NCI-H510A treated with DMSO at 0.1 percent for 48 hours (cell line): ENCODE measurements at places on chromosomes 2 and 18.
A peak's percentile ranks its signal among the peaks of the same experiment; 100 is the strongest.

DNA sequence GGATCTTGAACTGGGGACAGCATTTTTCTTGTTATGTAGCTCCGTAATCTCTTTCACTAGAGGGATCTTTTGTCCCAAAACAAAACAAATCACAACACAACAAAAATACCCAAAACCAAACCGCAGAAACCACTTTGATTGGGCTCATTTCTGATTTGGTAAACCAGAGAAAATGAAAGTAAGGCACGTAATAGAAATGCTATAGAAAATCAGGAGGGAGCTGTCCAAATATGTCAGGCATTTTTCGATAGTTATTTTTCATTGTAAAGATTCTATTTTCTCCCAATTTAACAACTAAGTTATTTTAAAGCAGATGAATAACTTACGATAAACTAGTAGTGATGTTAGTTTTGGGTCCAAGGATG is 406.5 kb downstream of the XIRP2 start:
- no peak for DNase-seq

DNA sequence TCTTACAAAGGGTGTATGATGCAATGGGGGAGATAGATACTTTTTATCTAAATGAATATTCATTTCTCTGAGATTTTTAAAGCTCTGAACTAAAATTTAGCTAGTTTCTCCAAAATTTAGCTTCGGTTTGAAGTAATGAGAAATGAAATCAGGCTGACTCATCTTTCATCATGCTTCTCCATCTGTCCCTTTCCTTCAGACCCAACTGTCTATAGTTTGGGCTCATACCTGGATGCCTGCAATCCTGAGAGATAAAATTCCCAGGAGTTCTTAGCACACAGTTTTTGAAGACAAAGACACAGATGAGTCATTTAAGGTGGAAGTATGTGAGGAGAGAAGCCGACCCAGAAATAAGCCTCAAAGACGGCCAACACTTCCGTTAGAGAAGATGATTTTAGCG is 336.4 kb upstream of the CDH20 start:
- DNase-seq = no peak

- no peak for DNase-seq
Measured at GRCh38 chr18:47611649-47612048, 318.8 kb downstream of the SMAD2 start.

GRCh38 chr2:42930025-42930581 is 137.7 kb upstream of the HAAO start:
- no peak for DNase-seq

GRCh38 chr2:133338224-133338623 is 230.0 kb downstream of the NCKAP5 start:
- DNase-seq = no peak

DNA sequence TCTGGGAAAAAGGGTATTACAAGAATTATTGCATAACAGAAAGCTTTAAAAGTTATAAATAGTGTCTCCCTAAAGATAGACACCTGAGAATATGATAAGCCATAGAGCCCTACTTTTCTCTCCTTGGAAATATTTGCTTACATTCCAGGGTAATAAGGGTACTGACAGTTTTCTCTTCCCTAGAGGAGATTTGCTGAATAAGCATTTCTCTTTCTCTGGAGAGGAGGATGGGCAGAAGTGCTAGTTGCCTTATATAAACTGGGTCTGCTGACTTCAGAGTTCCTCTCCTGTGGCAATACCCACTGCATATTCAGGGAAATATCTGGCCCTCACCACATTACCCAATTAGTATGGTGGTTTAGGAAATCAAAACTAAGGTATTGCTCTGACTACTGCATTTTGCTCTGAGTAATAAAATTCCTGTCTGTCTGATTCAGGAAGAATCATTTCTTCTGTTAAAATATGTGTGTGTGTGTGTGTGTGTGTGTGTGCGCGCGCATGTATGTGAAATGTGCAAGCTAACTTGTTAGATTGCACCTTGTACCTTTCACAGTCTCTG is 1391.3 kb downstream of the DSC3 start:
- DNase-seq = no peak

DNA sequence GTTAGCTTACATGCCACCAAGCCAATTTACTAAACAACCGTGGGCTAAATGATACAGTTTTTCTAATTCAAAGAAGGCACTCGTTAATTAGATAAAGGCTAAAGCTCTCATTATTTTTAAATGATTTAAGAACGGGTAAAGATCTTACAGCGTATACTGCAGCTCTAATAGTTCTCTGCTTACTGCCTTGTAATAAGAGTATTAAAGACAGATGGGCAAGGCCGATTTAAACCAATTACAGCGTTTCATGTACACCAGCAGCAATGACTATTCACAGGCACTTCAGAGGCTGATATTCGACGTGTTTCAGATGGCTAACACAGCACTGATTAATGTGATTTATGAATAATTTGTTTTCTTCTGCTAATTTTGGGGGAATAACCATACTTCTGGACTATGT is 259.3 kb downstream of the ZNF407 start:
- no peak for DNase-seq

DNA sequence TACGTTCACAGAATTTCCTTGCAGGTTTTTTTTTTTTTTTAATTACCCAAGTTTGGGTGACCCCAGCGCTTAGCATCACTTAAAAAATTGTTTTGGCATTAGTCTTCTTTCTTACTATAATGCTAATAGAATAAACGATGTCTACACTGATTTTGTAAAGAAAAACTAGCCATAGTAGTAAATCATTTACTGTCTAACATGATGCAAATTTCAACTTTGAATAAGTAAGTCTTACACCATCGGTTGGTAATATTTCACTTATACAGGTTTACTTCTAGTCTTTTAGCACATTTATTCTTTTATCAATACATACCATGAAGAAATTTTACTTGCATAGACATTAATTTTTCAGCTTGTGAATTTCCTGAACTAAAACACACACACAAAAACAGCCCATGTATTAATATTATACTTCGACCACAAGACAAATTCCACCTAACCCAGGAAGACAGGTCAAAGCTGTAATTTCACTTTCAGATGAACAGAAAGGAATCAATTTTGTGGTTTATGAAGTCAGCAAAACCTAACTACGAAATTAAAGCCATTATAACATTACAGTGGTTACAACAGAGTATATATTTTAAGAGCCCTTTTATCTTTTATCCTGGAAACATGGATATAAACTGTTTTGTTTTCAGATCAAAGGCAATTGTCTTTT is 1.9 kb downstream of the YES1 start:
- no peak for DNase-seq

GRCh38 chr2:60958361-60958760 is 59.2 kb upstream of the PEX13 start:
- DNase-seq = no peak

DNA sequence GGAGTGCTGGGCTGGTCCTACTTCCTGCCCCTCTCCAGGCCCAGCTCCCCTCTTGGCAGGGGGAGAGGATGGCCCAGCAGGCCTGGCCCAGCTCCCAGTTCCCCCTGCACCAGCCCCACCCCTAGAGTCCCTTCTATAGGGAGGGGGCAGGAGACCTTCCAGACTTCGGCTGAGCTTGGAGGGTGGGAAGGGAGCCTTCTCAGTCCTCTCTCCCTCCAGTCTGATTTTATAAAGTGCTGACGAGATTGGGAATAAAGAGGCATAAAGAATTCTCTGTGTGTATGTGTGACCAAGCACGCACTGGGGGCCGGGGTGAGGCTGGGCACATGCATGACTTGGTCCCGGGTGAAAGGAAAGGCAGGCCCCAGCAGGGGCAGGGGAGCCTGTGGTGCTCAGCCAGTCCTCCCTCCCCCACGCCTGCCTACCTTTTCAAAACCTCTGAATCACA is 5.1 kb downstream of the CHPF start:
- DNase-seq = no peak

DNA sequence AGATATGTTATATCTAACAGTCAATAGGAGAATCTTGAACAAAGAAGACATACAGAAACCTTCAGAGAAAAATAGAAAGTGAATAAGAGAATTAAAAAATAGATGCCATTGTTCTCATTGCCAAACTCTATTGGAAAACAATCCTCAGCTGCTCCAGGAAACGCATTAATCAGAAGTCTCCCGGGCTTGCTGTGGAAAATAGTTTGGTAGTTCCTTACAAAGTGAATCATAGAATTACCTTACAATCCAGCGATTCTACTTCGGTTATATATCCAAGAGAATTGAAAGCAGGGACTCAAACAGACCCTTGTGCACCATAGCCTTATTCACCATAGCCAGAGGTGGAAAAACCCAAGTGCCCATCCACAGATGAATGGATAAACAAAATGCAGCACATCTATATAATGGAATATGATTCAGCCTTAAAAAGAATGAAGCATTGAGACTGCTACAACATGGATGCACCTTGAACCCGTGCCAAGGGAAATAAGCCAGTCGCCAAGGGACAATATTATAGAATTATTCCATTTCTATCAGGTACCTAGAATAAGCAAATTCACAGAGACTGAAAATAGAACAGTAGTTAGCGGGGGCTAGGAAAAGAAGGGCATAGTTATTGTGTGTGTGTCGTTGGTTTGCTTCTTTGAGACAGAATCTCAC is 21.9 kb upstream of the CHRNA1 start:
- no peak for DNase-seq

DNA sequence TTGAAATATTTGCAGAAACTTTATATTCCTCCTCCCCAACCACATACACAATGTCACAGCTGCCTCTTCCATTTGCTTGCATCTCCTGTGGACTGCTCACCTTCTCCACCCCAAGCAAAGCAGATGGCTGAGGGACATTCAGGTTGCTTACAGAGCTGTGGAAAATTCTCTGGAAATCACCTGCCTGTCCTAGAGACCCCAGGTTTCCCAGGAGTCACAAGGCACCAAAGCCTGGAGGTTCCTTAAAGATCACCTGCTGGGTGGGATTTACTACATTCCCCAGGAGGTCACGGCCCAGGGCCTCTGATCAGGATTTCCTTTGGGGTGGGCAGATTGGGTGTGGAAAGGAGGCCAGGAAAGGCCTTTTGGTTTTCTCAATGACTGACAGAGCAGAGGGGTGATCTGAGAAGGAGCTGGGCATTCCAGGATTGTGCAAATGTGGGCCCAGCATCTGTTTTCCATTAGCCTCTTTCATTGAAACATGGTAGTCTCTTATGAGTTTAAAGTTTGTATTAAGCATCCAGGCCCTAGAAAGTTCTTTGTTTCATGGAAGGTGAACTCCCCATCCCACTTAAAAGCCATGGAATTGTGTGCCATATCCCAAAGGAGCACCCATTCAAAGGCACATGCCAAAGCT is 410.7 kb upstream of the TNP1 start:
- no peak for DNase-seq

- DNase-seq = no peak
Measured at GRCh38 chr18:58800582-58800981, 64.1 kb upstream of the ZNF532 start.

DNA sequence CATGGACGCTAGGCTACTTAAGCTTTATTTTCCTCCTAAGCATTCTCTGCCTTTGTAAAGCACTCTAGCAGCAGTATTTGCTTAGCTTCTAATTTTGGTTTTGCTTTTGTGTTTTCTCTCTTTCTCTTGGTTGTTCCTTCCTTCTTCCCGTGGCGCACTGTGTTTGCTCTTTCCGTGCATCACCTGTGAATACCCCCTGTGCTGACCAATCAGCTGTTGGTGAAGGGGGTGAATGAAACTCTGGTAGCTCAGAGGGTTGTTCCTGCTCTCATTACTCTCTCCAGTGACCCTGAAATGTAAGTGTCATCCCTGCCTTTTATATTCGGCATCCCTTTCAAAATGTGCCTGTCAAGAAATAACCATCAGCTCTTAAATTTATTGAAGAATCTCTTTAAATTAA is 45.5 kb upstream of the TNFRSF11A start:
- peak; percentile 47 for DNase-seq

GRCh38 chr2:727071-727470 is 49.9 kb upstream of the TMEM18 start:
- no peak for DNase-seq

DNA sequence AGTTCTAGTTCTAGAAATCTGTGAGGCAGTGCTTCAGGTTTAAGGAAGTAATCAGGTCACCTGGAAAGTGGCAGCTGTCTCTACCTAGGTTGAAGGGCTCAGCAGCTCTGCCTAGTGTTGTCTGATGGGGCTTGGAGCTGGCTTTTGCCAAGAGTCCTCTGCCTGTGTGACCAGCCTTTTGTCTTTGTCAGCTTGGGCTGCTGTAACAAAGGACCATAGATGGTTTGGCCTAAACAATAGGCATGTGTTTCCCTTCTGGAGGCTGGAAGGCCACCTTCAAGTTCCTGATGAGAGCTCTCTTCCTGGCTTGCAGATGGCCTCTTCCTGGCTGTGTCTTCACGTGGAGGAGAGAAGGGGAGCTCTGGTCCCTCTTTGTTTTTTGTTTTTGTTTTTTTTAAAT is 13.3 kb downstream of the UBE2F start:
- DNase-seq = no peak

- DNase-seq = peak; percentile 46
Measured at GRCh38 chr2:27042159-27042661, 9.3 kb upstream of the AGBL5 start.

DNA sequence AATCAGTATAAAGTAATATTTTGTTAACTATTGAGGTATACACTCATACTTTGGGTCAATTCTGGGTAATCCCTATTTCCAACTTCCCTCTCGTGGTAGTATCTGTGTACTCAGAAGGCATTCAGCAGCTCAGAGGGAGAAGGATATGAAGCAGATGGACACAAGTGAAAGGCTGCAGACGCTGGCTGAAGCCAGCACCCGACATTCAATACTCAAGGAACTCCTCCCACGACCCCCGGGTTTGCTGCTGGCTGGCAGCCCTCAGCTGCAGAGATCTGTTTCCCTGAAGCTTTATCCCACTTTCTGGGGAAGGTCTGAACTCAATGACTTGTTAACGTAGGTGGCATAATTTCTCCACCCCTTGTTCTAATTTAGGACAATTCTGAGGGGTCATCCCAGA is 847.3 kb upstream of the SOX11 start:
- DNase-seq = no peak

DNA sequence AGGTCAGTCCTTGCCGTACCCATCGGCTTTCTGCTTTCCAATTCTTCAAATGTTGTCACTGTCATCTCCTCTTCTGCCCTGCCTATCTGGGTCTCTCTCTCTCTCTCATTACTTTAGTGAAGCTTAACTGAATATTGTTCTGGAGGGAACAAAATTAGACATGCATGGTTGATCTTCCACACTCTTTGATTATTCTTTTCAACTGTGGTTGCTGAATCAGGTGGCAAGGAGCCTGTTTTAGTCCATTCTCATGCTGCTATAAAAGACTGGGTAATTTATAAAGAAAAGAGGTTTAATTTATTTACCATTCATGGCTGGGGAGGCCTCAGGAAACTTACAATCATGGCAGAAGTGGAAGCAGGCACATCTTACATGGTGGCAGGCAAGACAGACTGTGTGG is 157.9 kb downstream of the ARL4C start:
- DNase-seq = no peak

GRCh38 chr2:231039821-231040364 is 2.6 kb downstream of the C2orf72 start:
- DNase-seq = no peak

GRCh38 chr2:86204458-86204857 is 5.2 kb downstream of the MRPL35 start:
- DNase-seq = no peak

DNA sequence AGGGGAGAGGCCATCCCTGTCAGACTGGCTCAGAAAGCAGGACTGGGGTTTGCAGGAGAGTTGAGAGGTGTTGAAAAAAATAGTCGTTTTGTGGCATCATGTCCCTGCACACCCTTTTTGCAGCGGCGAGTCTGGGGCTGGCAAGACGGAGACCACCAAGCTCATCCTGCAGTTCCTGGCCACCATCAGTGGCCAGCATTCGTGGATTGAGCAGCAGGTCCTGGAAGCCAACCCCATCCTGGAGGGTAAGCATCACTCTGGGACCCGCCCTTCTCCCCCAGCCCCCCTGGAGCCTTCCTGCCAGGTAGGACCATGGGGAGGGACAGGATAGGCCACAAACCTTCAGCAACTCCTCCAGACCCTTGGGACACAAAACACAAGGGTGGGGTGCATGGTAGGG is 34.2 kb downstream of the MYO7B start:
- no peak for DNase-seq

GRCh38 chr18:77157312-77157711 is 24.7 kb upstream of the MBP start:
- DNase-seq = no peak
